Astrocyte of the hippocampus (primary cell): ENCODE measurements at places on chromosomes 13 and 19.

DNA sequence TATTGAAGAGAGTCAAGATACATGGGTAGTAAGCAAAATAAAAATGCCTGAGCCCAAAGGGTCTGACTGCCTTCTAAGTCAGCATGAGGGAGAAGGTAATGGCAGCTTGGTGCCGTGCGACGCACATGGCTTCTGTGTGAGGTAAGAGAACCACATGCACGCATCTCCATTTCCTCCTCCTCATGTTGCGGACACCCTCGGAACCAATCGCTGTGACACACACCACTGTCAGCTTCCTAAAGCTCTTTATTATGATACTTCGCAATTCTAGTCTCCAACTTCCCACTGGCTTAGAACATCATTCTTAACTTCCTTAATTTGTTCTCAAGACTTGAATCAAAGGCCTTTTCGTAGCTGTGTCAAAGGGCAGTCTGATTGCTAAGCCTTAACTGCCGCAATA lies 170.1 kb downstream of the OXGR1 start:
- no peak for DNase-seq

GRCh38 chr13:110366733-110367132 lies 59.6 kb downstream of the COL4A2 start:
- DNase-seq: no peak

DNA sequence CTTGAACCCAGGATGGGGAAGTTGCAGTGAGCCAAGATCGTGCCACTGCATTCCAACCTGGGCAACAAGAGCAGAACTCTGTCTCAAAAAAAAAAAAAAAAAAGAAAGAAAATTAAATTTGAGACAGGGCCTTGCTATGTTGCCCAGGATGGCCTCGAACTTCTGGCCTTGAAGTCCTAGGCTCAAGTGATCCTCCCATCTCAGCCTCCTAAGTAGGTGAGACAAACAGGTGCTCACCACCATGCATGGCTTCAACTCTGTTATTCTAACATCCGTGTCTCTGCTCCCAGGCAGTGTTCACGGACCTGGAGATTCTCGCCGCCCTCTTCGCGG lies 40.3 kb downstream of the PDE4A start:
- no peak for DNase-seq

DNA sequence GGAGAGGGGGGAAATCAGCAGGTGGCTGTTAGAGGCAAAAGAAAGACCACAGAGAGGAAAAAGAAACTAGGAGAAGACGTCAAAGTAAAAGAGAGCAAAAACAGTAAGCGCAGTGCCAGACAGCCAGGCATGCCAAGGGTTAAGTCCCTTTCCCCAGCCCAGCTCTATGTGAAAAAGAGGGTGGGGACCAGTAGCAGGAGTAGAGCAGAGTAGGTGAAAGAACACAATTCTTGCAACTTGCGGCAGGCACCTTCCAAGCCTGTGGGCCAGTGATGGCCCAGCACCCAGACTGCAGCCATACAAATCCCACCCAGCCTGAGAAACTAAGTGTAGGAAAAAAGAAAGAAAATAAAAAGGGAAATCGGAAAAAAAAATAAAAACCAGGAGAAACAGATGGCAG lies 64.2 kb upstream of the ZNF85 start:
- DNase-seq: no peak

DNA sequence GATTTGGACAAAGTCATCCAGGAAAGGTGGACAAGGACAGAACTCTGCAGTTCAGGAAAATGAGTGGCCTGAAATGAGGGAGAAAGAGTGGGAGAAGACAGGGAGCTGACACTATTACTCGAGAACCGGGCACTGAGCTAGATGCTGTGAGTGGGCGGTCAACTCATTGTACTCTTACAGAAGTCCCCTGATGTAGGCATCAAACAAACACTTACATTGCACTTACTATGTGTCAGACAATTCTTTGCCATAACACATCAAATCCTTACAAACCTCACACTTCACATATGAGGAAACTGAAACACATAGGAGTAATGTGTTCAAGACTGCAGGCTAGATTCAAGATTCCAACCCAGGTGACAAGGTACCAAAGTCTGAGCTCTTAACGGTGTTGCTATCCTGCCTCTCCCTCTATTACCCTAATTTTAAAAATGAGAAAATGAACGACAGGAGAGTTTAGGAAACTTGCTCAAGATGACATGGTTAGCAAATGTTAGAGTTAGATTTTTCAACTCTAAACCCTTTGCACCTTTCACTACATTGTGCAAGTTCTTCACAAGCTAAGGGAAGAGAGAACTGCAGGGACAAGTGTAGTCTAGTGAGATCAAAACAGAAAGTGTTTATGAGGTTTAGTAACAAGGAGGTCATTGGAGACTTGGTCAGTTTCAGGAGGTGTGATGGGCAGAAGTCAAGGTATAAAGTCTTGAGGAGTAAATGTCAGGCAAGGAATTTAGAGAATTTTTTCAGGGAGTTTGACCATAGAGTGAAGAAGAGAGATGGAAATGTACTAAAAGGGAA lies 4.9 kb upstream of the MEDAG start:
- DNase-seq: no peak

GRCh38 chr13:106691861-106692260 lies 123.9 kb upstream of the ARGLU1 start:
- DNase-seq: no peak

DNA sequence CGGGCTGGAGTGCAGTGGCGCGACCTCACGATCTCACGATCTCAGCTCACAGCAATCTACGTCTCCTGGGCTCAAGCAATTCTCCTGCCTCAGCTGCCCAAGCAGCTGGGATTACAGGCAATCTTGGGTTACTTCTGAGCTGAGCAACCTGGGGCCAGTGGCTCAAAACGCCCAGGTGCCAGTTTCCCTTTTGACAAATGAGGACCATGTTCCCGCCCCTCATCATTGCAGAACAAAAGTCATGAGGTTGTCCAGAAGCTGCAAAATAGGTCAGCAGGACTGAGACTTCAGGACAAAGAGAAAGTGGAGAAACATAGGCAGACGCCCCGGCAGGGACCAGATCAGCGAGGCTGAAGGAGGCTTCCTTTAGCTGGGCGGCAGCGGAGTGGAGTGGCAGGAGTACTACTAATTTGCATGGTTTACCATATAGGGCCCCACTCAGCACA lies 3.3 kb upstream of the ADGRE5 start:
- no peak for DNase-seq

DNA sequence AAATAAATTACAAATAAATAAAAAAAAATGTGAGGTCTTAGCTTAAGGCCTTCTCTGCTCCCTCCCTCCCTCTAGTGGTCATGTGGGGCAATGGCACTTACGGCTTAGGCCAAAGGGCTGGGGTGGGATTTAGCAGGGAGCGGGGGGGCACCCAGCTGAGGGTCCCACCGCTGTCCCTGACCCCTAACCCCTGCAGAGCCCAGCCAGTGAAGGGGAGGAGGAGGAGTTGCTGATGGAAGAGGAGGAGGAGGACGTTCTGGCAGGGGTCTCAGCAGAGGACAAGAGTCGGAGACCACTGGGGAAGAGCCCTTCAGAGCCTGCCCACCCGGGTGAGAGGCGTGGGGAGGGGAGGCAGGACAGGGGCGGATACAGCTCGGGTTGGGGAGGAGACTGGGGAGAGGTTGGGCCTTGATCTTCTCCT lies 9.3 kb downstream of the MPND start:
- DNase-seq: peak; percentile 74

DNA sequence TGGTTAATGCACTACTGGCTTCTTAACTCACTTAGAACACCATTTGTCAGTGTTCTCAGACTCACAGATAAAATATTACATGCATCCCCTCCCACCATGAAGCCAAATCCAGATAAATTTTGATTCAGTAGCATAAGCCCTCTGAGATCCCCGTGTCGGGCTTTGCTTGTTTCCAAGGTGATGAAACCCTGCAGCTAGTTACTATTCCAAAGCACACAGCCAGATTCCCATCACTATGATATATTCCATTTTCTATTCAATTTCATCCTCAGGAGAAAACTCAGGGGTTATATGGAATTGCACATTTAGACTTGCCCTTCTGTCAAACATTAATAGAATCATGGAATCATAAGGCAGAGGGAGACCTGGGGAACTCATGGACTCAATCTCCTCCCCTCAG lies 9.4 kb upstream of the FAM124A start:
- DNase-seq: no peak

DNA sequence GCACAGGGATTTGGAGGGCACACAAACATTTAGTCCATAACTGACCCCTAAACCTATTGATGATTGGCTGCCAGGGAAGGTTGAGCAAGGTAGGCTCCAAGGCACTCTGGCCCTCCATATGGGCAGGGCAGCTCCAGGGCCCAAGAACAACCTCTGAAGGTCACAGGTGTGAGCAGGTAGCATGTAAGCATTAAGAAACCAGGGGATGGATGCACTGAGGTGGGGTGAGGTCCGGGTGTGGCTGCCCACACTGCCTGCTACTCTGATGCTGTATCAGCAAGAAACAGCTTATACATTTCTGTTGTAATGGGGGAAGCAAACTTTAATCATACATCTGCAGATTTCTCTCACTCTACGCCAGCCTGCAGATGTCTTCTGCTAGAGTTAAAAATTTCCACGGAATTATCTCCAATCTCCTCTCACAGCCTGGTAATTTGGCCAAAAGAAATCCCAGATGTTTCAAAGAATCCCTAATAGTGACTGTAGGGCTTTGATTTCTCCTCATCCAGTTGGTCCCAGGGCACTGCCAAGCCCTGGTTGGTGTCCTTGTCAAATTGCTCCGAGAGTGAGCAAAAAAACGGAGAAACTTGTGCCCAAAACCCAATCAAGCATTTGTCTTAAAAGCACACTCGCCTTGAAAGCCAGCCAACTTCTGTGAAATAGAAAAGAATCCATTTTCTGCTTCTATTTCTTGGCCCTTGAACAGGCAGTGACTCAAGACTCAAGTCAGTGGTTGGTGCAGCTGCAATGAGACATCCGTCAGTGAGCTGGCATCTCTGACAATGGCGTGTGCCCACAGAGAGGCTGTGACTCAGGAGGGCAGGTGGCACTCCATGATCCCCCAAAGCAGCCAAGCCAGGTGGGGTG lies 72.5 kb upstream of the MRI1 start:
- DNase-seq: peak; percentile 92

DNA sequence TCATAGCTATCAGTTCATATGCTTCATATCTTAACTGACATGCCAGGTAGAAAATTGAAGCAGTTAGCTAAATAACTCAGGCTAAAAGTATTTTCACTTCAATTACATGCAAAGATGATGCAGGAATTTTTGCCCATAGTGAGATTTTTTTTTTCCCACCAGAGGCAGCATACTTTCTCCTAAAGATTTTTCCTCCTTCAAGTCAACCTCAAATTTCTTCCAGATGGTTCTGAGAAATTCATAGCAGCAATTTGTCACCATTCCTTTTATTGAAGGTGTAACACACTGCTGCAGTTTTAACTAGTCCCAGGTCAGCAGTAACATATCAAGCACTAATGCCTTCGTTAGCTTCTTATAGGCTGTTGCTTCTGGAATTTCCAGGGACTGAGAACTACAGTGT lies 141.9 kb downstream of the SUCLA2 start:
- peak; percentile 46 for DNase-seq

DNA sequence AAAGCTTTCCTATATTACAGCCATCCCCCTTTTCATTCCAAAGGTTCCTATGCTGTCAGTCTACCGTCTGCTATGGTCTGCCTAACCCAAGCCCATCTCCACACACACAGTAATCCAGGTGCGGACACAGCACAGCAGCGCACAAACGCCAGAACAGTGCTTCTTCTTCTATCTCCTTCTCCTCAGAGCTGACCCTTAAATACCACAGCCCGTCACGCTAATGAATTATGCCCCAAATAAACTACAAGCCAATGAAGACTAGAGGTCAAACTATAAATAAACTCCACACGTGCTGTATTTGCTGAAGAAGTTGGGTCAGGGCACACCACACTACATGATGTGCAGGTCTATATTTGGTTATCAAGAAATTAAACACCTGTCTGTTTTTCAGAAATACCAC lies 71.8 kb downstream of the TBC1D4 start:
- no peak for DNase-seq

- peak; percentile 15 for DNase-seq
Measured at GRCh38 chr13:78659732-78660494, 958 bp upstream of the OBI1 start.

GRCh38 chr19:6006896-6007295 lies 29.0 kb upstream of the RANBP3 start:
- DNase-seq: no peak

GRCh38 chr19:51163257-51163656 lies 21.2 kb downstream of the SIGLEC7 start:
- no peak for DNase-seq

GRCh38 chr19:42208612-42209011 lies 8.9 kb downstream of the DEDD2 start:
- no peak for DNase-seq
